ENCODE measurements at places on chromosomes 3 and 15.

DNA sequence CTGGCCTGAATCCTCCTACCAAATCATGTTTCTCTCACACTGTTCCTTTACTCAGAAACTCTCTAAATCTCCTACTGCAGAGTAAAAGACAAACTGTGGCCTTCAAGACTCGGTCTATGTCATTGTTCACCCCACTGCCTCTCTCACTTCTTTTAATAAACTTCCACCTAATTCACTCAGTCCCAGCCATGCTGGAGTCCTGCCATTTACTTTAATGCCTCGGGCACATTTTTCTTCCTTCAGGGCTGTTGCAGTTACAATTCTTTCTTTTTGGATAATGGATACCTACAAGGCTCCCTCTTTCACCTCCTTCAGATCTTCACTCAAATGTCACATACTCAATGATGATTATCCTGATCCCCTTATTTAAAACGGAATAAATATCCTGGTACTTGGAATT lies 955.6 kb downstream of the ROBO1 start:
- DNase-seq: no peak

DNA sequence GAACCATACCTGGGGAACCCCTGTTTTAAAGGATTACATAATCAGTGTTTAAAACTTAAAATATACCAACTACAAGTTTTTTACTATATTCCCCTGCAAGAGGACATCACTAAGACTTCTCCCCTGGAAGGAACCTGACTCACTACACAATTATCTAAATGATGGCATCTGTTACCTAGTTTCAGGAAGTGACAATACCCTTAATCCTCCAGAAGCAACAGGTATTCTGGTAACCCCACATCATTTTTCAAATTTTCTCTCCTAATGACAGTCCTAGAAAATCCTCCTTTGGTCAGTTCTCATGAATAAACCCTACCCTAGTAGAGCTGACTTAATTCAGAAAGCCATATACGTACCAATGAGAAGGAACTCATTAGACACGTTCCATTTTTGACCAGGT lies 78.4 kb downstream of the RFX7 start:
- no peak for DNase-seq

DNA sequence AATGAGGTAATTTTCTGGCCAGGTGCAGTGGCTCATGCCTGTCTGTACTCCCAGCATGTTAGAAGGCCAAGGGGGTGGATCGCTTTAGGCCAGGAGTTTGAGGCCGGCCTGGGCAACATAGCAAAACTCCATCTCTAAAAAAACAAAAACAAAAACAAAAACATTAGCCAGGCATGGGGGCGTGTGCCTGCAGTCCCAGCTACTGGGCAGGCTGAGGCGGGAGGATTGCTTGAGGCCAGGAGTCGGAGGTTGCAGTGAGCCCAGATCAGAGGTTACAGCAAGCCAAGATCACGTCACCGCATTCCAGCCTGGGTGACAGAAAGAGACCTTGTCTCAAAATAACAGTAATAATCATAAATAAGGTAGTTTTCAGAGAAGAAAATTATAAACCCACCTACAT lies 55.7 kb downstream of the LDHAL6B start:
- no peak for DNase-seq

GRCh38 chr15:77532846-77533245 lies 99.9 kb downstream of the LINGO1 start:
- no peak for DNase-seq

- no peak for DNase-seq
Observed at GRCh38 chr3:4732925-4733324, 239.8 kb downstream of the ITPR1 start.

All from amniotic epithelial cell (primary cell).